Activated T-helper 1 cell treated with anti-CD3 and anti-CD28 coated beads, Interleukin-2, amount 50 U/mL, for 16 hours (primary cell): ENCODE measurements at places on chromosomes 1 and 21.

GRCh38 chr1:46451948-46452930 is 37.4 kb upstream of the DMBX1 start:
- DNase-seq, result no peak

DNA sequence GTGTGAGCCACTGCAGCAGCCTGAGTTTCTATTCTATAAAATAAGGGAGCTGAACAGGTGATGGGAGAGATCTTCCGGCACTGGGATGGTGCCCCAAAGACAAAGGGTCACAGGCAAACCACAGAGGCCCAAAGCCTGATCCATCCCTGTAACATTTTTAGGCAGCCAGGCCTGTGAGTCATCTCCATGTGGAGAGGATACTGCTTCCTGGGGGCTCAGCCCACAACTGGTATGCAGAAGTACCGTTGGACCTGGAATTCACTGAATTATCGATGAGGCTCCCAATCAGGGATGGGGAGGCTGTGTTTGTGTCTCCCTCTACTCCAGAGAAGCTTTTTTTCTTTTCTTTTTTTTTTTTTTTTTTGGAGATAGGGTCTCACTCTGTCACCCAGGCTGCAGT is 48.8 kb upstream of the WASF2 start:
- DNase-seq, result no peak

DNA sequence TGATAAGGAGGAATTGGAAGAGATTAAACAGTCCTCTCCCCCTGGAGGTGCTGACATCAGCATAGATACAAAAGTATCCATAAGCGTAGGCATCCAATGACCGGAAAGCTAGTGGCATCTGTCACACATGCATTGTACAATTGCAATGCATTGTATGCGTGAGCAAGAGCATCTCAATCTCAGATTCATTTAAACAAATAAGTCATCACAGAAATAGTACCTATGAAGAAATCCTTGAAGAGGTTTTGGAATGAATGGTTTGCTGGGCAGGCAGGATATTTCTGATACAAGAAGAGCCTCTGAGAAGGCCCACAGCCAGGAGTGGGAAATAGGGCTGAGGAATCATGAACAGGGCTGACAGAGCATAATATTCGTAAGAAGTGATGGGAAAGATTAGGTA is 88.9 kb upstream of the ABCD3 start:
- no peak for DNase-seq

DNA sequence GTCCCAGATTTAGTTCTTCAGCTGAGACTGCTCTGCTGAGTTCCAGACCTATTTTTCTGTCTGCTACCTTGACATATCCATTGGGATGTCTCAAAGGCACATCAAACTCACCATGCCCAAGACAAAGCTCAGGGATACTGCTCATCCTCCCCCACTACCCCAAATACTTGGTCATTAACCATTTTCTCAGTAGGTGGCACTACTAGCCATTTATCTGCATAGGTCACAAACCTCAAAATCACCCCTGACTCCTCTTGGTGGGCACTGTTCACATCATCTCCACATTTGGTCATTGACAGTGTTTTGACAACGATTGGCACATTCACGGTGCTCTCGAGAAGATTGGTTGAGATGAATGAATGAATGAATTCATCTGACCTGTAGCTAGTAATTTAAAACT is 32.1 kb downstream of the CACNA1S start:
- DNase-seq, result no peak

- DNase-seq, result peak; percentile 8
These were observed 302.0 kb downstream of the DUSP10 start for GRCh38 chr1:221439747-221440501.

GRCh38 chr1:244802041-244802440 is 33.4 kb upstream of the COX20 start:
- no peak for DNase-seq

DNA sequence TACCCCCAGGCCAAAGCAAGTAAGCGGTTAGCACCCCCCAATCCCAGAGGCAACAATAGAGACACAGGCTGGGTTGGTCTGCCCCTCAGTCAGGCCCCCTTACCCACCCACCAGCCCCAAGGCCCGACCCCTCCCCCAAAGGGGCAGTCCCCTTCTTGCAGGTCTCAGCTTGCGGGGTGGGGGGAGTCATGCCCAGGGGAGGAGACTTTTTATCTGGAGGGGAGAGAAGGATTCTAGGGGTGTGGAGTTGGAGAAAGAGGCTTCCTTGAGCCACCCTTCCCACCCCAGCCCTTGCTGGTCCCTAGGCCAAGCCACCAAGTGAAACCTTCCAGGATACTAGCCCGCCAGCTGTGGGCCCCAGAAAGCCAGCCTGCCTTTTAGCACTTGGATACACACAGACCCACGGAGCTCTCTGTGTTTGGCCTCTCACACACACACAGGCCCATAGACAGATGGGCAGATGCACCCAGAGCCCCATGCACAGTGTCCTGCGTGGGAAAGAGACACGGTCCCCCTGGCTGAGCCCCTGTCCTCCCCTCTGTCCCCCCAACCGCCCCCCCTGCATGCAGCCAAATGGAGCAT is 7.1 kb downstream of the TMEM54 start:
- DNase-seq, result no peak

- DNase-seq, result no peak
These were observed 24.3 kb upstream of the PLEKHG5 start for GRCh38 chr1:6515771-6516170.

- DNase-seq, result no peak
These were observed 15.6 kb upstream of the FAAP20 start for GRCh38 chr1:2210084-2210653.

- DNase-seq, result no peak
These were observed 1786.6 kb downstream of the PLA2G4A start for GRCh38 chr1:188615321-188615720.

- DNase-seq, result no peak
These were observed 11.7 kb downstream of the PTGFRN start for GRCh38 chr1:116921301-116921885.

DNA sequence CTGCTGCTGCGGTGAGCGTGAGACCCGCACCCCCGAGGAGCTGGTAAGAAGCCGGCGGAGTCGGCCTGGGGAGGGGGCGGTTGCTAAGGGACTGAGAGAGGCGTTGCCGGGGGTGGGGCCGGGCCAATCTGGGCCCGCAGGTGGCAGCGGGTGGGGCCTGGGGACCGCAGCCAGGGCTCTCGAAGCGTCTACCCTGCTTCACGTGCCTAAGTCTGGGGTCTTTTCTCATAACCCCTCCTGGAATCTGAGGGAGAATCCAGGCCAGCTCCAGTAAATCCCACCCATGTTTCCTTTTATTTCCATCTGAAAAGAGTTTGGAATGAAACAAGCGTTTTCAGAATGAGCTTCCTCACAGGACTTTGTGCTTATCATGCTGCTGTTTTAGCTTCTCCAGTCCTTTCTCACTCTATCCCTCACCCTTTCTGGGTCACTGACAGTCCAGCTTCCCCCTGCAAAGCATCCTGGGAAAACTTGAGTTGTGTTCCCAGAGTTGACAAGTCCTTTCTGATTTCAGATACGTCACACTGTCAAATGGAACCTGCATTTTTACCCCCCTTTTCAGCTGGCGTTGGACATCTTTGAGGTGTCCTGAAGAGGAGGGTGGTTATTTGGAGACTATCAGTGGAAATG is 431 bp downstream of the CLCN6 start:
- no peak for DNase-seq

DNA sequence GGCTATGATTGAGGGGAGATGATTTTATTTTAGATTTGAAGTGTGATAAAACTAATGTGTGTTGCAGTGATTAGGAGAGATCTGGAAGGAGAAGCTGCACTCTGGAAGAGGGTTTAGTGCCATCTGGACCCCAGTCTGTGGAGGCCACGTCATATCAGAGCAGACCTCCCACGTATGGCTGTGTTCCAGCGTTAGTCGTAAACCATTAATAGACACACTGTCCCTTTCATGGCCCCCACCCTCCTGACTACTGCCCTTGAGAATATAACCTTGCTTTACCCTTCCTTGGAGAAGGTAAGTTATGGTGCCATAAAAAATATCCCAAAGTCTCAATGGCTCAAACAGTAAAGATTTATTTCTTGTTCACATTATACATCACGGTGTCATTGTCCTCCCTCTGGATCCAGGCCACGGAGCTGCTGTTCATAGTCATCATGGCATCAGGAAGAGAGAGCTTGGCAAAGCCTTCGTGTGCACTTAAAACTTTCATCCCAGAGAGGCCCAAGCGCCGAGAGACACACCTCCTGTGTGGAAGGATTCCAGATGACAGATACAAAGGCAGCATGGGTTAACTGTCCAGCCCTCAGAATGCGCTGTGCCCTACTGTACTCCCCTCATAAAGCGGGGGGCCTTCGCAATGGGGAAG is 33.2 kb downstream of the RHOU start:
- no peak for DNase-seq

DNA sequence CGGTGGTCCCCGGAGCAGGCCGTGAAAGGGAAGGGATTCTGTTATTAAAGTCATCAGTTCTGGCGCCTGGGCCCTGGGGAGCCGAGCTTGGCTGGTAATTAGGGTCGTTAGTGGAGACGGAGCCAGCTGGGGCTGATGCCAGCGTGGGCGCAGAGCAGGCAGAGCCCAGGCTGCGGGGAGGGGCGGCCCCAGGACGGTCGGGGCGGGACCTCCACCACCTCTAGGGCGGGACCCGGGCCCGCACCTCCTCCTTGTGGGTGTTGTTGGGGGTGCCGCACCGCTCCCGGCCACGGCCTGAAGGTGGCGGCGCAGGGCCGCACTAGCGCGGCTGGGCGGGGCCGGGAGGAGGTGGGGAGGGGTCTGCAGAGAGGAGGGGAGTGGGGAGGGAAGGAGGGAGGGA is 470.6 kb downstream of the PTPRU start:
- no peak for DNase-seq

DNA sequence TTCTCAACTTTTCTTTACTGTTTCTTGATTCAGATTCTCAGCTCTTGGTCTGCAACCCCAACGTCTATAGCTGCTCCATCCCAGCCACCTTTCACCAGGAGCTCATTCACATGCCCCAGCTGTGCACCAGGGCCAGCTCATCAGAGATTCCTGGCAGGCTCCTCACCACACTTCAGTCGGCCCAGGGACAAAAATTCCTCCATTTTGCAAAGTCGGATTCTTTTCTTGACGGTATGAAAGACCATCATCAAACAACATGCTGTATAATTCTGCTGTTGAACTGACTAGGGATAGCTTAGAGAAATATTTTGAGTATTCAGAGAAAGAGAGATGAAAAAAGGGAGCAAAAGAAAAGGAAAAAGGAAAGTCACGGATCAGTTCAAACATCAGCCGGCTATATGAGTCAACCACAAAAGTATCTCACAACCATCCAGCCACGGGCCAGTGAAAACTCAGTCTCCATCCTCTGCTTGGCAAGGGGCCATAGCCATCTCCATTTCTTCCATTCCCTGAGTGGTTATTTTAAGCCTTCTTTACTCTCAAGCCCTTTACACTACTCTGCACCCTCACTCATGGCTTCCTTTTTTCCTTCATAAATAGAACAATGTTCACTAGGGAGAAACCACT is 14.1 kb downstream of the DNASE2B start:
- no peak for DNase-seq

GRCh38 chr1:42993502-42994136 is 35.0 kb upstream of the SLC2A1 start:
- DNase-seq, result no peak

- DNase-seq, result no peak
These were observed 340.3 kb downstream of the SEC16B start for GRCh38 chr1:177629526-177629925.

DNA sequence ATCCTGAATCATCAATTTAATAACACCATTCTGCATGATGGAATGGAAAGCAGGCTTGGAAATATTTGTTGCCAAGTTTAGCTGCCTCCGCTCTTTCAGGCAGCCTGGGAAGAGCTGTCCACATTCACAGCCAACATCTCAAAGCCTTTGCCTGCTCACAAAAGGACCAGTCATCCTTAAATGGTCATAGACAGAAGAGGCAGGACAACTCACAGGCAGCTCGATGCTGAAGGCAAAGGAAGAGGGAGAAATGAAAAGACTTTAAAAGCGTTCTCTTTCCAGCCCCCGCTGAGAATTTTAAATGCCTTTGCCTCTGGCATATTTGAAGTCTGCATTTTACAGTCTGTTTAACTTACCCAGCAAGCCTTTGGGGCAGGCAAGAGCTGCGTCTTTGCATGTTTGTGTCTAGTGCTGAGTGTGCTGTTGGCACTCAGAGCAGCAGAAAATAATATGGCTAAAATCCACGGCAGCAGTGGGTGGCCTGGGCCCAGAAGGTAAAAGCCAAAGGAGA is 68.9 kb downstream of the NMNAT2 start:
- DNase-seq, result no peak

DNA sequence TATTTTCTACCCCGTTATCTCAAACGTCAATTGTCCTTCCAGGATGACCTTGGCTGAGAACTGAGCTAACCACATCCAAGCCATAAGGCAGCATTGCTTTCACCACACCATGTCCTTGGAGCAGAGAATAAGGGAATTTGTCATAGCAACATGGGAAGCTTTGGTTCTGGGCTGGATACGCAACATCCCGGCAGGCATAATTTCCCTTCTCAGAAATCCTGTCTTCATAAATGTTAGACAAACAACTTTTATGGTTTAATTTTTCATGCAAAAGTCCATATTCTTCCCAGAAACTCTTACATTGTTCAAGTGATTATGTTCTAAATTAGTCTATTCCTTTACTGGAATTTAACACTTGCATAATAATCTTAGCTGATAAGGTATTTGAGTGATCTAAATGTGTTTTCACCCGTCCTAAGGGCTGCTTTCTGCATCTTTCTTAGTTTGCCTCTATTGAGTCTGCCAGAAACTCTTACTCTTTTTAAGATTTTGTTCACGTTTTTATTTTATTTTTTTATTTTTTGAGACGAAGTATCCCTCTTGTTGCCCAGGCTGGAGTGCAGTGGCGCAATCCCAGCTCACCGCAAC is 51.8 kb downstream of the KCNJ15 start:
- DNase-seq, result no peak

DNA sequence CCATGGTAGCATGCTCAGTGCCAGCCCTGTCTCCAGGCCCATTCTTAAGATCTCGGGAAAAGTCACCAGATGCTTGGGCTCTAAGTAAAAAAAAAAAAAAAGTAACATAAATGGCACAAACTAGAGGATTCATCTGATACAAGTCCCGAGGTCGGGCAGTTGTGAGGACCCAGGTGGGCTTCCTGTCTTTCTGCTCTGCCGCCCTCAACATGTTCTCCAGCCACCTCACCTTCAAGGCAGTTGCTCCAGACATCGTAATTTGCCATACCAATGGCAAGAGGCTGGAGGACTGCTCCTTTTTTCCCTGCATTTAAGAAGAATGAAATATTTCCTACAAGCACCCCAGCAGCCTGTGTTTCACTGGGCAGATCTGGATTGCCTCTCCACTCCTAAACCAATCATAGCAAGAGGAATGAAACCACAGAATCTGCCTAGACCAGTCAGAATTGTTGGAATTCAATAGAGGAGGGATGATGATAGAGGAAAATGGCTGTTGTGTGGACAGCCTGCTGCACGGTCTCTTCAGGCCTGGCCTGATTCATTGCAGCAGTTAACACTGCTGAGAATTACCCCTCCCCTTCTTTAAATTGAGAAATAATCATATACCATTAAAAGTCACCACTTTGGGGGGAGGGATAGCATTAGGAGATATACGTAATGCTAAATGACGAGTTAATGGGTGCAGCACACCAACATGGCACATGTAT is 5.4 kb downstream of the HMGN2 start:
- no peak for DNase-seq

- DNase-seq, result no peak
These were observed 42.8 kb downstream of the SAMD13 start for GRCh38 chr1:84344286-84344685.
